Urinary bladder (tissue), 4 donors: ENCODE measurements at places on chromosomes 7 and 10.

DNA sequence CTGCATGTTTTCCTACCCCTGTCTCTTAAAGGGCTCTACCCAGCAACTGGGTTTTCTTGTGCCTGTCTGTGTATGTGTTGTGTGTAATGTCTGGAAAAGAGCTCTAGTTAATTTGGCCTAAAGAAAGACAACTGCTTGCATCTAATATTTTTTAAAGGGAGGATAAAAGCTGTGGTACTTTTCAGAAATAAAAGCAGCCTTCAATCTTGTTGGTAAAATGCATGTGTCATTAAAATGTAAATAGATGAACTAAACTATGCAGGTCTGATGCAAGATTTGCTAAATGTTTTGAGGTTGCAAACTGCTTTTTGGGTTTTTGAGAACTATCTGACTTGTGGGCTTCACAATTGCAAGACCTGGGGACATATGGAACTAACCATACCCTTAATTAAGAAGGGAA lies 445.3 kb downstream of the HTR7 start:
- no peak for DNase-seq

DNA sequence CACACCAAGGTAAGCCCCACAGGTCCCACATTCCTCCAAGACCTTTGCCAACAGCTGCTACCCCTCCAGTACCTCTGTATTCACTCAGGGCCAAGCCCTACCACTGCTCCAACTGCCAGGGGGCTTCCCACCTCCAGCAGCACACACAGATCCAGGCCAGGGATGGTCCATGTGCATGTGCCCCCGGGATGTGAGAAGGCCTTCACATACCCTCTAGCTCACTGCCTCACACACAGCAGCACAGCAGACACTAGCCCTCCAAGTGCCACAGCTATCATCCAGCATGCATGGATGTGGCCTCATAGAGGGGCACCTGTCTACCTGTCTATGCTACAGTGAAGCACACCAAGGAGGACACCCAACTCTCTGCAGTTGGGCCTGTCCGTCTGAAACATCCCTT lies 488.8 kb downstream of the PLXNA4 start:
- DNase-seq = no peak

- no peak for DNase-seq
Measured at GRCh38 chr10:44628921-44629320, 244.0 kb upstream of the CXCL12 start.

GRCh38 chr10:44647877-44648542 lies 263.1 kb upstream of the CXCL12 start:
- no peak for DNase-seq

GRCh38 chr7:90843472-90843871 lies 247.4 kb downstream of the CDK14 start:
- DNase-seq = no peak

DNA sequence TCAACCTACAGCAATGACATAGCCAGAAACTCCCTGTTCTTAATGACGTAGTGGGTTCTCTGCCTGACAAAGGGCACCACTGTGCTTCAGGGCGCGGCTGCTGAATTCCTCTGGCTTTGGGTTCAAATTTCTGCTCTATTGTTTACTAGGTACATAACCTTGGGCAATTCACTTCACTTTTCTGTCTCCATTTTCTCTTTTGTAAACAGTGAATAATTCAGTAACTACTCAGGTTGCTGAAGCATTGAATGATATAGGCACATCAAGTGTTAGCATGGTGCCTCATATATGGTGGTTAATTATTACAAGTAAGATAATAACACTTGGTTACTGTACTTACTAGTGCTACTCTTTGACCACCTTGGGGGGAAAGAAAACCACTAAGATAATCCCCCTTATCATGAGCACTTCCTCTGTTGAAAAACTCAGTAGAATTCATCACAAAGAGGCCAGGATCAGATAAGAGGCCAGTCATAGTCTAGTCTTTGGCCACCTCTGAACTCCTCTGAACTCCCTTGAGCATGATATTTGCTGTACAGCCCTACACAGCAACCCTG lies 92.0 kb upstream of the AHR start:
- no peak for DNase-seq

DNA sequence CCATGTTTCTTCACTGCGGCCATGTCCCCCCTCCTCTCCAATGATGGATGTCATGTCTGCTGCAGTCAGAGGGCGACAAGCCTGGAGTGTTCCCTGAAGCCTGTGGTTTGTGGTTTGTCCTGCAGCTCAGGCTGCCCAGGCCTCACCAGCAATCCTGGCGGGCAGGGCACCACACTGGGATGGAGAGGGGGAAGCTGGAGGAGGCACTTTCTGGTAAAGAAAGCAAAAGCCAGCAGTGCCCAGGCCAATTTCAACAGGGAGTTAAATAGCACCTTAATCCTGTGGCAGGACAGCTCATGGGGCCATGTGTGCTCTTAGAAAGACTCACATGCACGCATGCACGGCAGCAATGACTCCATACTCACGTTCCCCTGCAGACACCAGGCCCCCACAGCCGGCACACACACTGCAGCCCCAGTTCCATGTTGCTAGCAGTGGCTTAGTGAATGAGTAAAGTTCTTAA lies 158.3 kb downstream of the EGFR start:
- DNase-seq = no peak

GRCh38 chr10:118687472-118687871 lies 67.3 kb downstream of the CACUL1 start:
- DNase-seq = no peak

DNA sequence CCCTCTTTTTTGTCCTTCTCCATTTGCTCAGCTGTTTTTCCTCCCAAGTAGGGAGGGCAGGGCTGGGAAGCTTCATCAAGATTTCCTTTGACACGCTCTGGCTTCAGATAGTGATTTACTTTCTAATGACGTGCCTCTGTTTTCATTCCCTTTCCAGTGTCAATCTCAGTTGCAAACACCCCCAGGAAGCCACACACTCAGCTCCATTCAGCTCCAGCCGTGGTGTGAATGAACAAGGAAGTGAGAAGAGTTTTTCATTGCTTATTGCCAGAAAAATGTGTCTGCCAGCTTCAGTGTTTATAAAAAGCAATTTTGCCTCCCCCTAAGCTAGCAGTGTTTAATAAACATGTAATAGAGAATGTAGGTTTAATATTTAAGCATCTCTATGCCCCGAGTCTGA lies 108.7 kb upstream of the DPP6 start:
- DNase-seq = no peak

GRCh38 chr7:106740806-106741205 lies 79.8 kb upstream of the CCDC71L start:
- no peak for DNase-seq

DNA sequence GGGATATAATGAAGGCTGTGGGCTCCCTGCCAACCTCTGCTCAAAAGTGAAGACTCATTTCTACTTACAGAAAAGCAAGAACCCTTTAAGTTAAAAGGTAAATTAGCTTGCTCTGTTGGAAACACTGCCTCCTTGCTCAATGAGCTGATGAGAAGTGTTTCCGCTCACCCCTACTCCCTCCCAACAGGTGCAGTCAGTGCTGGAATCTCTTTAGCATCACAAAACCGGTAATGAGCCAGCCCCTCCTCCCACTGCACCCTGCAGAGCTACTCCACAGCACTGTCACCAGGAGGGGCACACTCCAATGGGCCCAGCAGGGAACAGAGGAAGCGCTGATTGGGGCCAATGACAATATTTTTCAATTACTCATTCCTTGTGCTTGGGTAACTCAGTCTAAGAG lies 262.5 kb downstream of the TCERG1L start:
- DNase-seq = no peak

DNA sequence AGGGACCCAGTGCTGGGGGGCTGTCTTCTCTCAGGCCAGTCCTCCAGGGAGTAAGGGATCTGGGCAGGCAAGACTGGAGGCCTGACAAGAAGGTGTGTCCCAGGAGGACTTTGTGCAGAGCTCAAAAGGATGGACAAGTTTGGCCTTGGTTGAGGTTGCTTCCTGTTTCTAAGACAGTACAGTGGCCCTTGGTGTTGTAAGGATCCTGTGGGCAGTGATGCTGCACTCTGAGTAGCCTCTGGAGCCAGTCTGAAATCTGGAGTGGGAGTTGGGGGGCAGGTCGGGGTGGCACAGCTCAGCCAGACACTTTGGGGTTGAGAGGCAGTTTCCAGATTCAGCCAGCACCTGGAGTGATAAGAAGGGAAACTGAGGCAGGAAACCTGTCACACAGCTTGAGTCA lies 139.2 kb upstream of the ZMIZ1 start:
- no peak for DNase-seq

GRCh38 chr10:7119325-7120015 lies 291.4 kb downstream of the SFMBT2 start:
- no peak for DNase-seq

GRCh38 chr10:97623277-97623676 lies 10.0 kb downstream of the MORN4 start:
- DNase-seq = no peak

DNA sequence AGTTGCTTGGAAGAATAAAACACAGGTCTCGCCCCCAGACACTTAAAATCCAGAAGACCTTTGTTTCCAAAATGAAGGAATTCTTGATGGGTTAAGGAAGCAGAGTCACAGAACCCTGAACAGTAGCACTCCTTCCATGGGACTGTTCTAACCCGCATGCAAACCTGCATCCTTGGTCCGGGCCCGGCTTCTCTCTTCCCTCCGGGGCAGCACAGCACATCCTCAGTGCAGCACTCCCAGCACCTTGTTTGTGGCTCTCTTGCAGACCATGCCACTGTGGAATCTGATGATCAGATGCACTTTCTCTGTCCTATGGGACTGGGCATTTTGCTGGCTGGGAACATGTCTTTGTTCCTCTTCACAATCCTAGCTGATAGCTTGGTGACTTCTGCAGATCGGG lies 33.5 kb downstream of the INSYN2A start:
- no peak for DNase-seq

DNA sequence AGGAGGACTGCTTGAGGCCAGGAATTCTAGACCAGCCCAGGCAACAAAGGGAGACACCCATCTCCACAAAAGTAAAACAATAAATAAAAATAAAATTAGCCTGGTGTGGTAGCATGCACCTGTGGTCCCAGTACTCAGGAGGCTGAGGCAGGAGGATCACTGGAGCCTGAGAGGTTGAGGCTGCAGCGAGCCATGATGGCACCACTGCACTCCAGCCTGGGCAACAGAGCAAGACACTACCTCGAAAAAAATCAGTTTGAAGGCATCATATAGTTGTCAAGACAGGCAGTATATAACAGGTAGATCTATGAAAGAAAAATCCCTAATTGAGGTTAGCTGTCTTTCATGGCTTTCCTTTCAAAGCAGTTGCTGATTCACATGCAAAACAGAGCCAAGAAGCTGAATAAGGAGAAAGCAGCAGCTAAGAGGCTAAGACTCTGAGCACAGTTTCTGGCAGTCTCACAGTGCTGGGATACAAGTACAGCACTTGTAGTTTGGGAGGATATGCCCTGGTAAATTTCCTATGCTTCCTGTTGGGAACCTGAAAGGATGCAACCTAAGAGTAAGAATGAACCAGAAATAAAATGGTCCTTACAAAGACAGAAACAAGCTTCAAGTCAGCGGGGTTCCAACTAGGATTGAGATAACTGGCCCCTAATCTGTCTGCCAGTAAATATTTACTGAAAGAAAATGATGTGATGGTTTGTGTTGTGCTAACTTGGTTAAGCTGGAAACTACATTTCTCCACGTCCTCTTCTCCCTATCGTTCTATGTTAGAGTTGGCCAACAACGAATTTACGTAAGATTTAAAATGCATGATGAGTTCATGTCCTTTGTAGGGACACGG lies 368.5 kb upstream of the HPS1 start:
- DNase-seq = no peak

GRCh38 chr10:53140506-53140905 lies 367.9 kb upstream of the MBL2 start:
- DNase-seq = no peak

GRCh38 chr7:38186593-38187314 lies 8.7 kb downstream of the STARD3NL start:
- DNase-seq = no peak

- DNase-seq = no peak
Measured at GRCh38 chr10:126417220-126417825, 29.0 kb upstream of the ADAM12 start.

GRCh38 chr7:1545417-1546246 lies 10.4 kb downstream of the TMEM184A start:
- DNase-seq = no peak

- DNase-seq = no peak
Measured at GRCh38 chr10:131983780-131984179, 2.1 kb upstream of the BNIP3 start.

DNA sequence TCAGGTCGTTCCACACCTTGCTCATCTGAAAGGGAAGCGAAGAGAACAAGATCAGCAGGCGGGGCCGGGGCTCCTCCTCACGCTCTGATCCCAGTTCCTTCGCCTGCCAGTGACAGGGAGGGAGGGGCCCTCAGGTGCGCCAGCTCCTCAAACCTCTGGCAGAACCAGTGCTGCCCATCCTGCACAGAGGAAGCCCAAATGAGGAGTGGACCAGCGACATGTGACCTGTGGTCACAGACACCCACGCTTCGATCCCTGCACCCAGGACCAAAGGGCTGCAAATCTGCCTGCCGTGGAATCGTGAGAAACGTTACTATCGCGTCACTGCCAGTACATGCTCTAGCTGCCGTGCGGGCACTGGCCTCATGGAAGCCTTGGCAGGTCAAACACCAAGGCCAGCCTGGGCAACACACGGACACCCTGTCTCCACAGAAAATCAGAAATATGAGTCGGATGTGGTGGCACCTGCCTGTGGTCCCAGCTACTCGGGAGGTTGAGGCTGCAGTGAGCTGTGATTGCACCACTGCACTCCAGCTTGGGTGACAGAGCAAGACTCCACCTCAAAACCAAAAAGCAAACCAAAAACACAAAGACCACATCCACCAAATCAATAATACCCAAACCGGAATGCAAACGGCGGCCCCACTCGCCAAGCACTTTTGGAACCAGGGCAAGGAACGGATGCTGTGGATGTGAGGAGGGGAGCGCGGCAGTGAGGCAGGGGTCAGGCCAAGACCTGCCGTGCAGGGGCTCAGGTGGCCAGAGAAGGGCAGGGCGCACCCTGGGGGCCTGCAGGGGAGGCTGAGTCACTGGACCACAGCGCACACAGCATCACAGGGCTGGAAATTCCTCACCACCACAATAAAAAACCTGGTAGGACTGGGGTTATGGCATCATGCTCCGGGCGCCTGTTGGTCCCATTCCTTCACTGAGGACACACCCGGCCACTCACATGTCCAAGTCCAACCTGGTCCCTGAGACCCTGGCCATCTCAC lies 13.4 kb downstream of the NUDT1 start:
- no peak for DNase-seq

DNA sequence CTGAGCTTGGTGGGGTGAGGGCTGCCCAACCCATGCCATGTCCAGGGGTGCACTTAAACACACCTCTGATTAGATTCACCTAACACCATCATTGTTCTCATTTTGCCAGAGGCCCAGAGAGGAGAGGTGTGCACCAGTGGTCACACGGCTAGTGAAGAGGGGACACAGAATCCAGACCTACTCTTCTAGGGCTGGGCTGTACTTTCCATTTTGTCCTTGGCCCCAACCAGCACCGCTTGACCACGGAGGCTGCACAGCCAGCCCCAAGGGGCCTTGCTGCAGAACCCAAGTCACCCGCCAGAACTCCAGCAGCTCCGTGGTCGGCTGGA lies 246 bp upstream of the WDFY4 start:
- no peak for DNase-seq

DNA sequence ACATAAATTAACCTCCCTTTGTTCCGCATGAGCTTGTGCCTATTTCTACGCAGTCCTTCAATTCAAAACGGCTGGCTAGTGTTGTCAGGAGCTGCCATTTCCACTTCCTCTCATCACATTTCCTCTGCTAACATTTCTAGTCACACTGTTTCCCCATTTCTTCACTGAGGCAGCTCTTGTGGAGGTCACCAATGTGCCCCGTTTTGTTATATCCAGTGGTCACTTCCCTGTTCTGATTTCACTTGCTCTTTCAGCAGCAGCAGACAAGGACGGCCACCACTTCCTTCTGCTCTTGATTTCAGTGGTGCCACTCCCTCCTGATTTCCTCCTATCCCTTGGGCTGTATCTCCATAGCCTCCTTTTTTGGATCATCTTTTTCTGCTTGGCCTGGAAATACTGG lies 64.8 kb upstream of the SEC61G start:
- DNase-seq = no peak
